Tibial nerve (tissue), 4 donors: ENCODE measurements at places on chromosomes 2 and 18. TPM values are rescaled to one million over a fixed set of nuclear protein-coding genes. Genes with fewer than 3 reads are reported as not detected.

The EVX2 gene
- not detected for total RNA-seq

The CCDC85A gene
- 12.2 TPM for total RNA-seq

The DES gene
- 50.4 TPM for total RNA-seq

The IL1F10 gene
- not detected for total RNA-seq

The TUBA4B gene
- total RNA-seq = not detected

The ANKRD29 gene
- 22.1 TPM for total RNA-seq

The C2orf66 gene
- not detected for total RNA-seq

The ADCYAP1 gene
- not detected for total RNA-seq

The IHH gene
- total RNA-seq = not detected

The WNT6 gene
- total RNA-seq = 26.1 TPM

The LYPD1 gene
- total RNA-seq = 0.22 TPM

The LIMS2 gene
- total RNA-seq = 111 TPM

The C2orf80 gene
- total RNA-seq = not detected

The KYNU gene
- total RNA-seq = 0.63 TPM

The GNAL gene
- total RNA-seq = 12.9 TPM

The SH3BP4 gene
- 22.8 TPM for total RNA-seq

The DCC gene
- total RNA-seq = not detected

The LIMS3 gene
- total RNA-seq = 8.4 TPM

The ACVR1C gene
- total RNA-seq = 4.8 TPM

The SCN7A gene
- total RNA-seq = 128 TPM

The SKOR2 gene
- not detected for total RNA-seq

The DCDC2C gene
- total RNA-seq = 3.9 TPM

The SLC66A3 gene
- total RNA-seq = 49.8 TPM

The SERPINB10 gene
- not detected for total RNA-seq

The TPGS2 gene
- 189 TPM for total RNA-seq

The C2orf15 gene
- not detected for total RNA-seq

The CRYGD gene
- total RNA-seq = not detected

The HNMT gene
- 18.1 TPM for total RNA-seq

The UPP2 gene
- not detected for total RNA-seq

The CDKL4 gene
- not detected for total RNA-seq

The UNC80 gene
- 0.30 TPM for total RNA-seq

The REEP1 gene
- total RNA-seq = 3.3 TPM

The MARCO gene
- 59.4 TPM for total RNA-seq

The SPHKAP gene
- total RNA-seq = not detected

The ICOS gene
- total RNA-seq = not detected

The TSPYL6 gene
- total RNA-seq = not detected

The ALK gene
- 0.90 TPM for total RNA-seq

The HRH4 gene
- total RNA-seq = not detected

The PCBP1 gene
- 157 TPM for total RNA-seq

The USP14 gene
- 33.7 TPM for total RNA-seq

The PLEKHH2 gene
- 44.6 TPM for total RNA-seq

The RUFY4 gene
- total RNA-seq = not detected

The GREB1 gene
- total RNA-seq = 8.1 TPM
